ENCODE measurements at places on chromosomes 13 and 19.

DNA sequence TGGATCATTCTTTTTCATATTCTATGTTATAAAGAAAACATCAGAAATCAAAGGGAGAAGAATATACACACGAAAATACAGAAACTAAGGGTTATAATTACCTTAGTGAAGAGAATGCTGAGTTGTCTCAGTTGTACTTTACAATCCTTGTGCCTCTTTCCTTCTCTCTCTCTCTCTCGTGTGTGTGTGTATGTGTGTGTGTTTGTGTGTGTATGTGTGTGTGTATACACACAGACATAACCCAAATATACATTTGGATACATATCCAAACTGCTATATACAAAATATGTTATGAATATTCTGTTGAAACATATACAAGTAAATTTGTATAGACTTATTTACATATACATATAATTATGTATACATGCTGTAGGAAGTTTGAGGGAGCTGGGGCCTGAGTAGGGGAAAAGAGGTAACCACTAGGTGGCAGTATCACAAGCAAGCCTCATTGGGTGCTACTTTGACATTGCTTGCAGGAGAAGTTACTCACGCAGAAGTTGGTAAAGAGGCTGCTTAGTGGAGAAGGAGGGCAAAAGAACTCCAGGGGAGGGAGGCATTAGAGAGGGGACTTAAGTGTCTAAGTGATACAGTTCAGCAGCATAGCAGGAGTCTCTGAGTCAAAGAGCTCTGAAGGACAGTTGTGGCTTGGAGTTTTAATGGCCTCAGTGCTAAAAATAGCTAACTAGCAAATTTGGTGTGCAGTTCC lies 465.1 kb upstream of the PCDH20 start:
- no peak for DNase-seq

DNA sequence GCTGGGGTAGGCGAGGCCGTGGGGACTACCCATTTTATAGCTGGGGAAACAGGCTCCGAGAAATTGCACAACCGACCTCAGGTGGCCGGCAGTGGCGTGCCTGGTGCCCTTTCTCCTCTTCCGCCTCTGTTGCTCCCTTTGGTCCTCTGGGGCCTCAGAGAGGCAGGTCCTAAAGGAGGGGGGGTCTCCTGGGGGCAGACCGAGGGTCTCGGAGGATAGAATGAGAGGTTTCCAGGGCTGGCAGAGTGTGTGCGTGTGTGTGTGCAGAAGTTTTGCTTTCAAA lies 11.3 kb downstream of the STX10 start:
- no peak for DNase-seq

GRCh38 chr19:13827656-13828055 lies 32.4 kb downstream of the ZSWIM4 start:
- DNase-seq, result no peak

- no peak for DNase-seq
These were observed 31.9 kb downstream of the SGCG start for GRCh38 chr13:23212671-23213070.

Data from hepatic stellate cell (primary cell).